ENCODE measurements at places on chromosomes 13 and 19. TPM values are rescaled to one million over a fixed set of nuclear protein-coding genes. Genes with fewer than 3 reads are reported as not detected.

DNA sequence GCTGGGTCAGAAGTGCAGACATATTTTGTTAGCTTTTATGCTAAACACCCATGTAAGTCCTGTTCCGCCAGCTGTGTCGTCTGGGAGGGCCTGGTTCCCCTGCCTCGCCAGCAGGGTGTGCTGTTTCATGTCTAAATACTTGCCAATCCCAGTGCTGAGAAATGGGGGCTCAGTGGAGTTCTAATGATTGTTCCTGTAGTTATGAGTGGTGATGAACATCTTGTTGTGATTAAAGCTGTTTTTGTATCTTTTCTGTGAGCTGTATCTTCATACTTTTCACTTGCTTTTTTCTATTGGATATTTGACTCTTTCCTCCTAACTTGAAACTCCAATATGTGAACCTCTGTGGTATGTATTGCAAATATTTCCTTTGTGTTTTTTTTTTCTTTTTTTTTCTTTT, 32.7 kb downstream of the KDM4B start:
- H3K4me3 ChIP-seq, result peak overlapping the region; percentile 21
- no peaks in the 10 kb centered on the region for H3K27me3 ChIP-seq
- H3K4me1 ChIP-seq, result peaks cover 18% of the 10 kb centered on the region
- H3K27ac ChIP-seq, result peak overlapping the region; percentile 89
- no peaks in the 10 kb centered on the region for H3K36me3 ChIP-seq
- peak; percentile 12 for DNase-seq

DNA sequence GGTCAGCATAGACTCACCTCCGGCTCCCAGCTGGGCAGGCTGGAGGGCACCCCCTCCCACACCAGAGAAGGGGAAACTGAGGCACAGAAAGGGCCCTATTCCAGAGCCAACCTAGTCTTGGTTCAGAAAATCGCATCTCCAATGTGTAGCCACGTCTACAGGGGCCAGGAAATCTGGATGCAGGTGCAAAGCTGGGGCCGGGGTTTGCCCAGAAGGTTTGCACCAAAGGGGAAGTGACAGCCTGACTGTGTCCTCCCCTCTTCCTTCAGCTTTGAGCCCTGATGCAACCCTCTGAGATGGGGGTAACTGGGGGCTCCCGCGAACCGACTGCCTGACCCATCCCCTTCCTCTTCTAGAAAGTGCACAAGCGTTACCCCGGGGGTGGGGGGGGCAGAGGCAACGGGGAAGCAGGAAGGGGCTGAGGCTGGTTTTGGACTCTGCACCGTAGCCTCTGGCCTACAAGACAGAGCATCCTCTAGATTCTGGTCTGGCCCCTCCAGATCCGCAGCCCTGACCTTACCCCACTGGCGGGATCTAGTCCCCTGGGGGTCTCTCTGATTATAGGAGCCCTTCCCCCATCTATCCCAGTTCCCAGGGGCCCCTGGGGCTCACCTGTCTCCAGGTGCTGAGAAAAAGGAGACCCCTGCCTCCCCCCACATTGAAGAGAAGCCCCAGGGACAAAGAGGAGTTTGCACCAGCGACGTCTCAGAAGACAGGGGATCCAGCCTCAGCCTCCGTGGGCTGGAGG, 1.1 kb upstream of the ONECUT3 start:
- no peak overlapping the region for H3K27ac ChIP-seq
- no peaks in the 10 kb centered on the region for H3K4me1 ChIP-seq
- H3K4me3 ChIP-seq, result no peak overlapping the region
- H3K27me3 ChIP-seq, result peaks cover 3% of the 10 kb centered on the region

DNA sequence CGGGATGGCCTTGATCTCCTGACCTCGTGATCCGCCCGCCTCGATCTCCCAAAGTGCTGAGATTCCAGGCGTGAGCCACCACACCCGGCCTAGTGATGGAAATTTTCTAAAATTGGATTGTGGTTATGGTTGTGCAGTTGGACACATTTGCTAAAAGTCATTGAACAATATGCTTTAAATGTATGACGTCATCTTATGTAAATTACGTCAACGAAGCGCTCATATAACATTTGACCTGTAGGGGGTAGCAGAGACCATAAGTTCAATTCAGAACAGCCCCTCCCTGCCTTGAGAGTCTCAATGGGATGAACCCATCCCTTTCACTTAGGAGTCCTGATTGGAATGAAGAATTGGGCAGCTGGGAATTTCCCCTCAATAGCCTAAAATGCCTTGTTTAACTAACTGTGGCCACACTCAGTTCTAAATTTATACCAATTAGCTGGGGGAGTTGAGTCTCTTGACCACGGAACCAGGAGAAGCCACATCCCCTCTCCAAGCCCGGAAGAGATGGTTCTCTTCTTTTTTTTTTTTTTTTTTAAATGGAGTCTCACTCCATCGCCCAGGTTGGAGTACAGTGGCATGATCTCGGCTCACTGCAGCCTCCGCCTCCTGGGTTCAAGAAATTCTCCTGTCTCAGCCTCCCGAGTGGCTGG, 15.2 kb upstream of the TLE6 start:
- no peak overlapping the region for H3K4me3 ChIP-seq
- no peaks in the 10 kb centered on the region for H3K27me3 ChIP-seq
- H3K27ac ChIP-seq, result no peak overlapping the region
- no peaks in the 10 kb centered on the region for H3K4me1 ChIP-seq
- no peaks in the 10 kb centered on the region for H3K36me3 ChIP-seq
- peak; percentile 36 for DNase-seq

Gene CPB2
- total RNA-seq, result not detected

GRCh38 chr13:47930649-47931165, 70.4 kb downstream of the SUCLA2 start:
- no peaks in the 10 kb centered on the region for H3K27me3 ChIP-seq
- H3K27ac ChIP-seq, result no peak overlapping the region
- no peak for DNase-seq
- no peaks in the 10 kb centered on the region for H3K4me1 ChIP-seq
- no peak overlapping the region for H3K4me3 ChIP-seq

DNA sequence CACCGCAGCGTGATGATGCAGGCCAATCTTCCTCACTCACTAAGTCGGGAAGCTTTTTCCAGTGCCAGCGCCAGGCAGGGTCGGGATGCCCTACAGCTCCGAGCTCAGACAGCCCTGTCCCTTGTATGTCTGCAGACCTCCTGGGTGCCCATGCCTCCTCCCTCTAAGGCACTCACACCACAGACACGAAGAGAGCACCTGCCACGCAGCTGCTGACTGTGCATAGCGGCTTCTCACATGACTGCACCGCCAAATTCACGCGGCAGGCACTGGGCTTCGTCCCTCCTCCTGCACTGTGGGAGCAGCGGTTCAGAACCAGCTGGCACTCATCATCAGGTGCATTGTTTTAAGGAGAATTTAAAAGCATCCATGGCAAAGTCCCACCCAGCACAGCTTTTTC, 88.1 kb downstream of the SLC7A1 start:
- H3K36me3 ChIP-seq, result no peaks in the 10 kb centered on the region
- no peaks in the 10 kb centered on the region for H3K4me1 ChIP-seq
- no peak overlapping the region for H3K4me3 ChIP-seq
- no peak overlapping the region for H3K27ac ChIP-seq
- no peaks in the 10 kb centered on the region for H3K27me3 ChIP-seq
- DNase-seq, result no peak

GRCh38 chr19:35353635-35354034, 4.6 kb upstream of the FFAR3 start:
- DNase-seq, result no peak
- no peak overlapping the region for H3K4me3 ChIP-seq

- DNase-seq, result no peak
- H3K27me3 ChIP-seq, result no peaks in the 10 kb centered on the region
Observed at GRCh38 chr13:26663791-26664190, 96.8 kb downstream of the GPR12 start.

Gene FAM32A
- total RNA-seq, result 44.3 TPM

GRCh38 chr19:42099336-42099925, 23.5 kb downstream of the ZNF574 start:
- H3K36me3 ChIP-seq, result no peaks in the 10 kb centered on the region
- DNase-seq, result no peak
- no peak overlapping the region for H3K4me3 ChIP-seq
- no peak overlapping the region for H3K27ac ChIP-seq

DNA sequence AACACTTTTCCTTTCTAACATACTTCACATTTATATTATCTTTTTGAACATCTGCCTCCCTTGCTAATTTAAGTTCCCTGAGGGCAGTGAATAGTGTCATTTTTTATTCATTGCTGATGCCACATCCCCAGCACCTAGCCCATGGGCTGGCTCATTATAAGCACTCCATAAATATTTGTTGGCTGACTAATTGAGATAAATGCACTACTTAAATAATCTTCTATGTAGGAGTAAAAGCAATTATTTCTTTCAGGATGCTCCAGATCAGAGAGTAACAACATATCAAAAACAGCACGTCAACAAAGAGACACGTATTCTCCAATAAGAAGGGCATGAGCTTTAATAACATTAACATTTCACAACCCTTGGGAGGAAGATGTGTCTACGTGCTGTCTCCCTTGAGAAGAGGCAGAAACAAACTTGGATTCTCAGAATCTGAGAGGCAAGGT, 228.2 kb downstream of the LHFPL6 start:
- H3K27me3 ChIP-seq, result no peaks in the 10 kb centered on the region
- no peak overlapping the region for H3K27ac ChIP-seq
- H3K4me1 ChIP-seq, result no peaks in the 10 kb centered on the region
- H3K36me3 ChIP-seq, result no peaks in the 10 kb centered on the region

- DNase-seq, result no peak
- H3K4me3 ChIP-seq, result no peak overlapping the region
- peaks cover 18% of the 10 kb centered on the region for H3K4me1 ChIP-seq
- H3K27me3 ChIP-seq, result no peaks in the 10 kb centered on the region
Observed at GRCh38 chr13:40251343-40252032, 415.0 kb downstream of the FOXO1 start.

Gene ADGRE3
- total RNA-seq, result not detected

- H3K4me1 ChIP-seq, result peaks cover 6% of the 10 kb centered on the region
- H3K27ac ChIP-seq, result no peak overlapping the region
- DNase-seq, result no peak
- no peak overlapping the region for H3K4me3 ChIP-seq
Observed at GRCh38 chr19:1647501-1648458, 4.6 kb downstream of the TCF3 start.

DNA sequence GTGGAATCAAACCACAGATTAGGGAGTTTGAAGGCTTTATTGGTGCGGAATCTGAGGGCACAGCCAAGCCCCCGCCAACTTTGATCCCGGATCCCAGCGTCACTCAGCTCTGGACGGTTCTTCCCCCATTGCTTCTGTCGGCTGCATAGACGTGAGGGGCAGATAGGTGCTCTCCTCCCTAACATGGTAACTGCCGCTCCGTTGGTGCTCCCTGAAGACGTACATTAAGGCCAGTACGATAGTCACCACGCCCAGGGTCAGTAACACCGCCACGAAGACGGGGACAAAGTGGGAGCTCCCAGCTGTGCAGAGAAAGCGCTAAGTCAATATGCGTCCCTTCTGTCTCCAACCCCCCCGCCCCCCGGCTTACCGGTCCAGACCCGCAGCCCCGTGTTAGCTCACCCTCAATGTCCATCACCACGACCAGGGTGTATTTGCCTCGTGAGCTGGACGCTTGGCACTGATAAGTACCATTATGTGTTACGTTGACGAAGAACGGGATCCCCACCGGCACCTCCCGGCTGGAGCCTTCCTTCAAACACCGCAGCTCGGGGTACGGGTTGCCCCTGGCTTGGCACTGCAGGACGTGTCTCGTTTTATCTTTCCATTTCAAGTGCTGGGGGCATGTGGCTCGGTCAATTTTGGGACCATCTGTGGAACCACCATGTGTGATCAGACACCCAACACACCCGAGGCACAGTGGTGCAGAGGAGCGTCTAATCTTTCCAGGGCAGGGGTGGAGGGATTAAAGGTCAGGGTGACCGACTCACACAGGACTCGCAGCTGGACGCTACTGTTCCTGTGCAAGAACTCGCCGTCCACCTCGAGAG, 644 bp upstream of the RAVER1 start:
- H3K27me3 ChIP-seq, result no peaks in the 10 kb centered on the region
- H3K36me3 ChIP-seq, result 0 out of 2 replicates have a peak, but pooled peaks cover 15% of the 10 kb centered on the region
- peak; percentile 39 for DNase-seq
- no peak overlapping the region for H3K27ac ChIP-seq
- H3K4me3 ChIP-seq, result peak overlapping the region; percentile 78

GRCh38 chr13:77702366-77702765, 4.9 kb downstream of the SLAIN1 start:
- no peak for DNase-seq
- peaks cover 17% of the 10 kb centered on the region for H3K4me1 ChIP-seq
- no peaks in the 10 kb centered on the region for H3K27me3 ChIP-seq
- no peak overlapping the region for H3K27ac ChIP-seq

- H3K36me3 ChIP-seq, result no peaks in the 10 kb centered on the region
- H3K4me3 ChIP-seq, result peak overlapping the region; percentile 56
- peaks cover 43% of the 10 kb centered on the region for H3K4me1 ChIP-seq
Observed at GRCh38 chr19:55473225-55474012, 3.0 kb upstream of the ZNF628 start.

GRCh38 chr13:33862016-33862415, 44.1 kb downstream of the RFC3 start:
- no peak overlapping the region for H3K4me3 ChIP-seq
- DNase-seq, result no peak
- H3K4me1 ChIP-seq, result no peaks in the 10 kb centered on the region
- no peak overlapping the region for H3K27ac ChIP-seq
- no peaks in the 10 kb centered on the region for H3K27me3 ChIP-seq

GRCh38 chr19:33197591-33198000, 3.5 kb downstream of the LRP3 start:
- no peak for DNase-seq
- no peak overlapping the region for H3K27ac ChIP-seq
- H3K27me3 ChIP-seq, result peaks cover 12% of the 10 kb centered on the region
- no peak overlapping the region for H3K4me3 ChIP-seq

DNA sequence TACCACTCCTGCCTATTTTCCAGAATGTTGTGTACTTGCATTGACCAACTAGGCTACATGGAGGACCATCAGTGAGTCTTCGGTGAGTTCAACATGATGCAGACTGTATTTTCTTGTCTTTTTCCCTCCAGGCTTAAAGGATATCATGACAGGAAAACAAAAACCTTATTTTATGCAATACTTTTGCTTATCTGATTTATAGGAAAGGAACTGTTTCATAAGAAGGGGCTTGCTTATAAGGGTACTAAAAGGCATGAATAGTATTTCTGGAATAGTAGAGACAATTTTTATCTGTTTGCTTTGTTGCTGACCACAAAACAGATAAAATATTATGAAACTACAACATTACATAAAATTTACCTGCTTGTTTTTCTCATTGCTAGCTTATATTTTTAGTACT, 374.7 kb downstream of the KLF5 start:
- no peaks in the 10 kb centered on the region for H3K36me3 ChIP-seq
- H3K27ac ChIP-seq, result no peak overlapping the region
- no peaks in the 10 kb centered on the region for H3K27me3 ChIP-seq

GRCh38 chr13:76969488-76970365, 21.4 kb downstream of the ACOD1 start:
- H3K36me3 ChIP-seq, result no peaks in the 10 kb centered on the region
- peaks cover 26% of the 10 kb centered on the region for H3K4me1 ChIP-seq
- no peak overlapping the region for H3K27ac ChIP-seq
- H3K4me3 ChIP-seq, result no peak overlapping the region
- H3K27me3 ChIP-seq, result no peaks in the 10 kb centered on the region

Gene LAIR2
- not detected for total RNA-seq

Gene RPL18A
- 1,887 TPM for total RNA-seq

GRCh38 chr19:1061987-1062386, 5.0 kb upstream of the ARHGAP45 start:
- H3K4me3 ChIP-seq, result no peak overlapping the region
- H3K27me3 ChIP-seq, result no peaks in the 10 kb centered on the region
- DNase-seq, result no peak
- H3K27ac ChIP-seq, result no peak overlapping the region
- no peaks in the 10 kb centered on the region for H3K36me3 ChIP-seq

GRCh38 chr19:29003641-29004409, 209.1 kb downstream of the UQCRFS1 start:
- no peak for DNase-seq
- no peak overlapping the region for H3K27ac ChIP-seq
- H3K4me3 ChIP-seq, result no peak overlapping the region
- H3K4me1 ChIP-seq, result no peaks in the 10 kb centered on the region
- no peaks in the 10 kb centered on the region for H3K36me3 ChIP-seq
- peaks cover 86% of the 10 kb centered on the region for H3K27me3 ChIP-seq

Gene FCER2
- not detected for total RNA-seq

Data from PC-9 (cell line).